ENCODE measurements at places on chromosomes 13 and 19.

DNA sequence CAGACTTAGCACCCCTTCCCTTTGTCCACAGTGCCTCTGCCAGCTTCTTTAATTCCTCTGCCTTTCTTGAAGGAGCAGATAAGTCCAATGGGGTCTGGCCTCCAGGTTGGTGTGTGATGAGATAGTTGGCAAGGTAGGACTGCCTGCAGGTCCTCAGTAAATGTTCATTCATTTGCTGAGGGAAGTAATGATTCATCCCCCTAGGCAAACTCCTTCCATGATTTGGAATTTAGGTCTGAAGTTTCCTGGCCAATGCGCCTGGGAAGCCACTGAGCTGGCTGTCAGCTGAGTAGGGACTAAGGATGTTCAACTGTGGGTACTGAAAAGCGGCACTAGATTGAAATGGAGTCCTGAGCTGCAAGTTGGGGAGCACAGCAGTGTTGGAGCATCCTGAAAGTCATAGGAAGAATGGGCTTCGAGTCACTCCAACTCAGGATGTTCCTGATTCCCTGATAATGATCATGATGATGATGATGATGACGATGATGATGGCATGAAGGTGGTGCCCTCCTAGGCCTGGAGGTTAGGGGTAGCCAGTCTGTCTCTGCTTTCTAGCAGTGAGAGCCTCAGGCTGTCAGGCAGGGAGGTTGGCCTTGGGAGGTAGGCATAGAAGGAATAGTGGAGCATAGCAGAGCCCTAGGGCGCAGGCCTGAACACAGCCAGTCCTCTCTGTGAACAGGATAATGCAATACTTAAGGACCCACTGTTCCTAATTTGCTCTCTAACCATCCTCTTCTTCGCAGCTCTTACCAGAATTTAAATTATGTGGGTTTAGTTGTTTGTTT is 44.7 kb downstream of the COL4A2 start:
- no peak for DNase-seq

- DNase-seq = no peak
These were observed 22.1 kb downstream of the CAPN12 start for GRCh38 chr19:38721979-38722773.

DNA sequence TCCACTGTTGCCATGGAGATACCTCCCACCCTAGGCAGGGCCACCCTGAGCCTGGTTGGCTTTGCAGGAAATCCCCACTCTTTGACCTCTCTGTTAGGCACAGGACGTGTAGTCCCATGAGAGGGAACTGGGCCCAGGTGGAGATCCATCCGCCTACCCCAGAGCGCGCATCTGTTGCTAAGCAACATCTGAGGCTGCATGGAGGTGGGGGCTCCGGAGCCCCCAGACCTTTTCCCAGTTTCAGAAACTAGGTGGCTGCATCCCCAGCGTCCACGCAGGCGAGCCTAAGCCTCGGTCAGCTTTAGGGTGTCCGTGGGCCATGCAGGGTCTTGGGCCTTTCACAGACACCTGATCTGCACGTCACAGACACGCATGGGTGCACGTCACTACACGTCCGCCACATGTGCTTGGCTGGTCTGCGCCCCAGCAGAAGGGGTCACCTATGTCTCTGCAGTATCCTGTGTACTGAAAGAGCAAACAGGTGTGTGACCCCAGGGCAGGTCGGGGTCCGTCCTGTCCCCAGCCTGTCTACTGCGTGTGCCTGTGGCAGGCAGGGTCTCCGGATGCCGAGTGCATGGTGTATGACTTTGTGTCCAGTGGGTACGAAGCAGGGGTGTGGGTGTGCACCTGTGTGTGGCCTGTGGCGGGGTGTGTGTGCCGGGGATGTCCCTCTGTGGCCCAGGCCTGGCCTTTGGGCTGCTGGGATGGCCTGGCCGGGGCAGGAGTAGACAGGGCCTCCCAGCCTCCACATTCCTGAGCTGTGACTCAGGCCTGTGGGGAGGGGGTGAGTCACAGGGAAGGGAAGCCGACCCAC is 4.1 kb upstream of the CIRBP start:
- DNase-seq = no peak

GRCh38 chr13:99144306-99144705 is 56.3 kb upstream of the UBAC2 start:
- no peak for DNase-seq

DNA sequence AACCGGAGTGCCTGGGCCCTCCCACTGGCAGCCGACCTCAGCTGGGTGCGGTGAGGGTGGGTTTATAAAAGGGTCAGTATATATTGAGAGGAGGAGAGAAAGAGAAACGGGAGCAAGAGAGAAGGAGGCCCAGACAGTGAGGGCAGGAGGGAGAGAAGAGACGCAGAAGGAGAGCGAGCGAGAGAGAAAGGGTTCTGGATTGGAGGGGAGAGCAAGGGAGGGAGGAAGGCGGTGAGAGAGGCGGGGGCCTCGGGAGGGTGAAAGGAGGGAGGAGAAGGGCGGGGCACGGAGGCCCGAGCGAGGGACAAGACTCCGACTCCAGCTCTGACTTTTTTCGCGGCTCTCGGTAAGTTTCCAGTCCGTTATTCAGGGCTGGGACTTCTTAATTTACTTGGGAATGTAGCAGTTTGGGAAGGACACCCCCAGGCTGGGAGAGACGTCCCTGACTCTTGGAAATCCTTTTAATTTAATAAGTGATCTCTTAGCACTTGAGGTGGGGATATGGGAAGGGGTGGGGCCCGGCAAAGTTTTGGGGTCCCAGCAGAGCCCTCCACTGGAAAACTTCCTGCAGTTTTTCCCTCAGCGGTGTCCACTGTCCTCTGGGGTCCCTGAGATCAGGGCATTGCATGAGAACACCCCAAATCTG is at the start of gene EMP3:
TSS of gene EMP3 (plus strand) at position 288 of the 646 bp plus-strand sequence. CDS start 1,293 bp downstream, outside the sequence.
- no peak for DNase-seq

GRCh38 chr13:109500146-109500773 is 286.1 kb downstream of the IRS2 start:
- DNase-seq = no peak

DNA sequence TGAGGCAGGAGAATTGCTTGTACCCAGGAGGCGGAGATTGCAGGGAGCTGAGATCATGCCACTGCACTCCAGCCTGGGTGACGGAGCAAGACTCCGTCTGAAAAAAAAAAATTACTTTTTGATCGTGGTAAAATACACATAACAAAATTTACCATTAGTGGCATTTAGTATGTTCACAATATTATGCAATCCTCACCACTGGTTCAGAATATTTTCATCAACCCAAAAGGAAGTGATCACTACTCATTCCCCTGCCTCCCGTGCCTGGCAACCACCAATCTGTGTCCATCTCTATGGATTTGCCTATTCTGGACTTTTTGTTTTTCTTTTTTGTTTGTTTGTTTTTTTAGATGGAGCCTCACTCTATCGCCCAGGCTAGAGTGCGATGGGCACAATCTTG is 1.2 kb upstream of the PALM3 start:
- DNase-seq = no peak

DNA sequence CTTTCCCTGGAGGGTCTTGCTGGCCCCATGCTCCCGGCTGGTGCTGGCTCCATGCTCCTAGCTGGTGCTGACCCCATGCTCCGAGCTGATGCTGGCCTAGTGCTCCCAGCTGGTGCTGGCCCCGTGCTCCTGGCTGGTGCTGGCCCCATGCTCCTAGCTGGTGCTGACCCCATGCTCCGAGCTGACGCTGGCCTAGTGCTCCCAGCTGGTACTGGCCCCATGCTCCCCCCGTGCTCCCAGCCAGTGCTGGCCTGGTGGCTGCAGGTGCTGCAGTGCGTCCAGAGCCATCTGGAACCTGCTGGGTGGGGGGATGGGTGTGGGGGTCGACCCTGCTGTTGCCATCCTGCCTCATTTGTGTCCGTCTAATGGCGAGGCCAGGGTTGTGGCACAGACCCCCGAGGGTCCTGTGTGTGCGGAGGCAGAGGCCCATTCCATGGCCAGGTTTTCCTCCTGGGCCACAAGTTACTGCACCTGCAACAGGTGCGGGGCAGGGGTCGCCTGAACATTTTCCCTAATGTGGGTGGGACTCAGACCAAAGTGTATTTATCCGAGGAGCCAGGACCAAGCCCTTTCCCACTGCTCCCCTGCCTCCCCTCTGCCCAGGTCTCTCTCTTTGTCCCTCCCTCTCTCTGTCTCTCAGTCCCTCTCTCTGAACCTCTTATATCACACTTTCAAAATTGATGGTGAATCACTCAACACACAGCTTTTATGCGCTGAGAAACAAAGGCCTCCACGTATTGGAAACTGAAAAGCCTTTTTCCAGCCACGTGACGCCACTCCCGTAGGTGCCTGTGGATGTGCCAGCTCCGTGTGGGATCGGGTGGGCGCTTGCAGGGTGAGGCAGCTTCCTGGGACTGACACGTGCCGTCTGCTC is 45.1 kb downstream of the MCF2L start:
- no peak for DNase-seq

DNA sequence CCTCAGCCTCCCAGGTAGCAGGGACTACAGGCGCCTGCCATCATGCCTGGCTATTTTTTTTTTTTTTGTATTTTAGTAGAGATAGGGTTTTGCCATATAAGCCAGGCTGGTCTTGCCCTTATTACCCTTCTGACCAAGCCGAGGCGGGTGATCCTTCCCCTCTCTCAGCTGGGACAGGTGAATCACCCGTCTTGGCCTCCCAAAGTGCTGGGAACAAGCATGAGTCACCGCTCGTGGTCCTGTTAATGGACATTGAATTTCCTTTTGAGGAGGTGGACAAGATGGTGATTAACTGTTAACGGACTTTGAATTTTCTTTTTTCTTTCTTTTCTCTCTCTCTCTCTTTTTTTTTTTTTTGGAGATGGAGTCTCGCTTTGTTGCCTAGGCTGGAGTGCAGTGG is 10.6 kb downstream of the CD70 start:
- DNase-seq = no peak

DNA sequence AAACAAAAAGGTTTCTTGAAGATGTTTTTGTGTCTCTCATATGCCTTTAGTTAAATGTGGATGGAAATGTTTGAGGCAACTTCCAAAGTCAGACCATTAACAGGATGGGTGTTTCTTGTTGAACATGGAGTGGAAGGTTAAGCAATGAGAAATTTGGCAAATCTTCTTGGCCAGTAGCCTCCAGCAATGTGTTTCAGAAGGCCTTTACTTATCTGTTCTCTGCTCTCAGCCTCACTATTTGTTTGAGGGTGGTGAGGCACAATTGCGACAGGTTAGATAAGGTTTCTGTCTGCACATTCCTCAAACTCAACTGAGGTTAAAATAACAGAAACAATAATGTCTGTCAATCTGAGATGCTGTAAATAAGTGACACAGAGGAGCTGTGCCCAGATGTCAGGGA is 1019.0 kb downstream of the DIAPH3 start:
- DNase-seq = no peak

GRCh38 chr19:42363614-42364346 is 26.3 kb downstream of the CNFN start:
- no peak for DNase-seq

- no peak for DNase-seq
These were observed 52.7 kb downstream of the COL4A1 start for GRCh38 chr13:110254151-110254679.

DNA sequence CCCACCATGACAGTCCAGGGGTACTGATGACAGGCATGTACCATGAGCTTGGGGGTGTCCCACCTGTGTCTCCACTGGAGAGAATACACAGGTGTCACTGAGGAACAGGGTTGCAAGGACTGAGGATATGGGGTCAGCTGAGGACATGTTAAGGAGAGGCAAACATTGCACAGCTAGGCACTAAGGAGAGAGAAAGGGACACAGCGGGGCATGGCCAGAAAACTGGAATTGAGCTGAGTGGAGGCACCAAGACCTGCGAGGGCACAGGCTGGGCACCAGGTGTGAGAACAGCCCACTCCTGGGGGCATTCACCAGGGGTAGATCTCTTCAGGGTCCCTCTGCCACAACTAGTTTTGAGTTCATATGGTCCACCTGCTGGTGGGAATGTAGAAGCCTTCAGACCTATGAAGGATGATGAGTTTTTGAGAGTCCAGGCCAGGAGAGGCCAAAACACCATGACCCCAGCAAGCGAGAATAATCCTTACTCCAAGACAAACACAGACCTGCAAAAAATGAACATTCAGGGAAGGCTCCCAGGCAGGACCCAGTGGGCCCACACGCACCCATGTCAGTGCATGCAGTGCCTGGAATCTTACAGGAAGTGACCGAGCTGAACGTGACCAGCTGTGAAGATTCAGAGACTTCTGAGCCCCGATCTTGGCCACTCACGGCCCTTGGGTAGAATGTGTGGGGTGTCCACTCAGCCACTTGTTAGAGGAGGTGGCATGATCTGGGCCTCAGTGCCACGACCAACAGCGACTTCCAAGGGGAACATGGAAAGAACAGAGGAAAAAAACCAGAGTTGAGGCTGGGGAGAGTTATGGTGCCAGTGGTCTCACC is 1.4 kb upstream of the ZNF584 start:
- DNase-seq = no peak

DNA sequence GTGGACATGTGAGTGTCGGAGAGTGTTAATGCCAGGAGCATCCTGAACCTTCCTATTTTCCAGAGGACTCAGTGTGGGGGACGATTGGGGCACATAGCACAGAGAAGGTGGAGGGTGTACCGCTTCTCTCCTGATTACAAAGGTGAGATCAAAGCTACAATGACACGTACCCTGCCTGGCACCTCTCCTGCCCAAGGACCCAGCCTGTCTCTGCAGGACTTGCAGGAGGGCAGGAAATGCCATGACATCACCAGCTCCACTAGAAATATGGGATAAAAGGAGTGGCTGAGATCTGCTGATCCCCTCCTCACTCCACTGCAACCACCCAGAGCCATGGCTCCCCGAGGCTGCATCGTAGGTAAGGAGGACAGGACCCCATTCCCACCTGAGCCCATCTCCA is at the start of gene IGFL1:
TSS of gene IGFL1 (plus strand) at position 301 of the 400 bp plus-strand sequence. CDS start at position 334, 33 bp downstream.
- DNase-seq = no peak

DNA sequence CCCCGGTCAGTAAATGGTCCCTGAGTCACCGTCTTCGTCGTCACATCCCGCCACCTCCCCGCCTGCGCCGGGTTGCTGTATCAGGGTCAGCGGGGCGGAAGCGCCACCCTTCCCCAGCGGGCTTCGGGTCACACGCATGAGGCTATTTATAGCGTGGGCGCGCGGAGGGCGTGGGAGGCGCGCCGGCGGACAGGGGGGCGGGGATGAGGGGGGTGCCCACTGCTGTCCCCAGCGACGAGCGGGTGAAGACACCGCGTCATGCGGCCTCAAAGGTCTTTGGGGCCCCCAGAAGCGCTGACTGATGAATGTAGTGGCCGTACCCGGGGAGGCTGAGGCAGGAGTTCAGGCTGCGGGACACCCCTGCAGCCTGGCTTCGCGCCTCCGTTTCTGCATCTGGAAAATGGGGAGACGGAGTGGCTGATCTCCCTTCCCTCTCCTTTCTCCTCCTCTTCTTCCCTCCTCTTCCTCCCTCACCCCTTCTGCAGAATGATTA is 7.9 kb downstream of the UNC13A start:
- DNase-seq = no peak

- no peak for DNase-seq
These were observed 39.0 kb downstream of the SMIM24 start for GRCh38 chr19:3441089-3441985.

- DNase-seq = no peak
These were observed 715.8 kb downstream of the UQCRFS1 start for GRCh38 chr19:28497137-28497536.

- DNase-seq = no peak
These were observed 198.2 kb downstream of the SLC7A1 start for GRCh38 chr13:29397265-29397664.

DNA sequence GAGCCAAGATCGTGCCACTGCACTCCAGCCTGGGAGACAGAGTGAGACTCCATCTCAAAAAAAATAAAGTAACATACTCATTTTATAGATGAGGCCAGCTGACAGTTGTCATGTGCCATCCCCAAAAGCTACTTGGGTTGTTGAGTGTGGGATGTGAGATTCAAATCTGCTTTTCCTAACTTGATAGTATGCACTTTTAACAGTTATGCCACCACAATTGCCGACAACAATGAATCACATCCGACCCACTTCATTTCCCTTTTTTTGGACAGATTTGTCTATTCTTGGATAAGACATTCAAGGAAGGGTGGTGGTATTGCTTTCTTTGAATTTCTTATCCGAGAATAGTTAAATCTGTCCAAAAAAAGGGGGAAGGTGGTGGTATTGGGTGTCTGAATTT is 16.3 kb upstream of the DNMT1 start:
- DNase-seq = no peak

Data from NCI-H1417 treated with DMSO at 0.1 percent for 48 hours (cell line).